Activated CD4-positive, alpha-beta T cell treated with anti-CD3 and anti-CD28 coated beads, Interleukin-2, amount 10 ng/mL, durations not matched to agents 24 days and 14 days (primary cell): ENCODE measurements at places on chromosomes 4 and X. TPM values are rescaled to one million over a fixed set of nuclear protein-coding genes. Genes with fewer than 3 reads are reported as not detected.

GRCh38 chrX:154532690-154533089, 14.0 kb downstream of the G6PD start:
- no peak for DNase-seq
- no peaks in the 10 kb centered on the region for H3K4me1 ChIP-seq
- no peak overlapping the region for H3K27ac ChIP-seq
- H3K36me3 ChIP-seq: peaks cover 20% of the 10 kb centered on the region
- no peaks in the 10 kb centered on the region for H3K27me3 ChIP-seq

DNA sequence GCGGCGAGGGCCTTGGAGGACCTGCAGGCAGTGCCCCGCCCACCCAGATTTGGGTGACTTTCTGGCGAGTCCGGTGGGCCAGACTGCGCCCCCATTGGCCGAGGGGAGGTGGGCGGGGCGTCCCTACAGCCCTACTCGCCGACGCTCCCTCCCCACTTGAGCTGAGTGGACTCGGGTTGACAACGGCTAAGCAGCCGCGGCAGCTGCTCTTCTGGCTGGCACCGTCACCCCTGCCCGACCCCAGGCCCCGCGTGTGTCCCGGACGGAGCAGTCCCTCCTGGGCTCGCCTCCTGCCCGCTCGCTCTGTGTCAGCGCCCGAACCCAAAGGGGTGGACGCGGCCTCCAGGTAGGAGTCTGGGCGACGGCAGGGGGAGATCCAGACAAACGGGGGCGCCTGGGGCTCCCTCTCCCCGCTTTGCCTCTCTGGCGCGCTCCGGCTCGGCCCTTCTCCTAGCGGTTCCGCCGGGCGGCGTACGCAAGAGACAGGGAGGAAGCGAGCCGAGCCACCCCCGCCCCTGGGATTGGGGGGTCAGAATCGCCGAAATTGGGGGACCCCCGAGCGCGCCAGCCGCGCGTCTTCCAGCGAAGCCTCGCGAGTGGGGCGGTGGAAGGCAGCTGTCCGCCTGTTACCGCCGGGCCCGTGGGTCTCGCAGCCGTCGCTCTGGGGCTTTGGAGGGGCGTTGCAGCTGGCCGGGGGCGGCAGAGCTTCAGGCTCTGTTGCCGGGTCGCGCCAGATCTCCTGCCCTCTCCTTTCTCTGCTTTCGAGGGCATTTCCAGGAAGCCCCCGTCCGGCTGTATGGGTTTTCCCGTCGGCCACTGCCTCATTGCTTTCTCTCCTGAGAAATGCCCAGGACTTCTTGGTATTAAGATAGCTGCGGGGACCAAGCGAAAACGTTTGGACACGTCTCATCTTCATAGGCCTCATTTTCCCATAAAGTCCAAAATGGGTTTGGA, 46.3 kb downstream of the STARD8 start:
- peaks cover 28% of the 10 kb centered on the region for H3K4me1 ChIP-seq
- no peaks in the 10 kb centered on the region for H3K36me3 ChIP-seq
- no peaks in the 10 kb centered on the region for H3K27me3 ChIP-seq
- H3K4me3 ChIP-seq: peak overlapping the region; percentile 79

GRCh38 chr4:89562746-89563145, 255.1 kb upstream of the GPRIN3 start:
- H3K27me3 ChIP-seq: peaks cover 16% of the 10 kb centered on the region
- H3K4me1 ChIP-seq: peaks cover 2% of the 10 kb centered on the region
- H3K36me3 ChIP-seq: no peaks in the 10 kb centered on the region
- DNase-seq: no peak

DNA sequence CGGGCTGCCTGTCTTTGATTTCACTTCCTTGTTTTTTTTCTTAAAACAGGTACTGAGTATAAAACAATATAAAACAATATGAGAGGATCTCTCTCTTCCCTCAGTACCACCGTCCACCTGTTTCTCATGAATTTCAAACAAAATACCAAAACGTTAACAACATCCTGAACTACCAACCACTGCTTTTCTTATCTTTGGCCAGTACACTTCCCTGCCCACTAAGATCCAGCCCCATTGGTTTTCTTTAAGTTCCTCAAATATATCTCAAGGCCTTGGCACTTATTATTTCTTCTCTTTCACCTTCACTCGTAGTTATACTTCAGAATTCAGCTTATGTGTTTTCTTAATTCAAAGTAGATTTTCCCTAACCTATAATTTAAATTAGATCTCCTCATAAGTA, 370.2 kb upstream of the GRIA3 start:
- H3K27me3 ChIP-seq: no peaks in the 10 kb centered on the region
- H3K36me3 ChIP-seq: no peaks in the 10 kb centered on the region
- H3K27ac ChIP-seq: no peak overlapping the region
- H3K4me1 ChIP-seq: no peaks in the 10 kb centered on the region
- no peak overlapping the region for H3K4me3 ChIP-seq
- DNase-seq: no peak

- H3K27me3 ChIP-seq: peaks cover 6% of the 10 kb centered on the region
- peaks cover 3% of the 10 kb centered on the region for H3K4me1 ChIP-seq
- H3K27ac ChIP-seq: no peak overlapping the region
- no peak overlapping the region for H3K4me3 ChIP-seq
- no peaks in the 10 kb centered on the region for H3K36me3 ChIP-seq
These were observed 4.5 kb upstream of the GBA3 start for GRCh38 chr4:22688236-22688635.

GRCh38 chr4:88033309-88033708, 25.9 kb downstream of the PKD2 start:
- peak; percentile 84 for DNase-seq
- H3K4me3 ChIP-seq: no peak overlapping the region
- H3K27ac ChIP-seq: no peak overlapping the region
- H3K4me1 ChIP-seq: peaks cover 5% of the 10 kb centered on the region

DNA sequence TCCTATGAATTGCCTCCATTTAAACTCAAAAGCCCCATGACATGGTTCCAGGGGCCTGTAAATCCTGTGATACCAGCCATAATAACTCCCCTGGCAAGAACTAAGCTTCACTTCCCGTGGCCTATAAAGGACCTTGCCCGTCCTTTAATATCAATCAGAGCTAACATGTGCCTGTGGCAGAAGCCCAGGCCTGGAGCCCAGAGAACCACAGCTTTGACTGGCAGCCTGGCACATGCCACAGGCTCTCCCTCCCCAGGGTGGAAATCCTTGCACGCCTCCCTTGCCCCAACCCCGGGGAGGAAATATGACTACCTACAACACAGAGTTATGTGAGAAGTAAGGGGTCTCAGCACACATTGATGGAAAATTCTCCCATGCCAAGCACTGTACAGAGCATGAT, 287.4 kb downstream of the RAB28 start:
- no peaks in the 10 kb centered on the region for H3K27me3 ChIP-seq
- H3K36me3 ChIP-seq: no peaks in the 10 kb centered on the region
- no peak overlapping the region for H3K27ac ChIP-seq
- no peak for DNase-seq
- no peak overlapping the region for H3K4me3 ChIP-seq
- no peaks in the 10 kb centered on the region for H3K4me1 ChIP-seq

GRCh38 chr4:98522062-98522461, 136.3 kb downstream of the TSPAN5 start:
- peak overlapping the region; percentile 77 for H3K27ac ChIP-seq
- H3K4me3 ChIP-seq: peak overlapping the region; percentile 4
- no peaks in the 10 kb centered on the region for H3K27me3 ChIP-seq
- peaks cover 2% of the 10 kb centered on the region for H3K36me3 ChIP-seq

- H3K27ac ChIP-seq: no peak overlapping the region
- no peaks in the 10 kb centered on the region for H3K4me1 ChIP-seq
- no peaks in the 10 kb centered on the region for H3K27me3 ChIP-seq
- DNase-seq: no peak
These were observed 749.5 kb upstream of the PCDH7 start for GRCh38 chr4:29970626-29971025.

DNA sequence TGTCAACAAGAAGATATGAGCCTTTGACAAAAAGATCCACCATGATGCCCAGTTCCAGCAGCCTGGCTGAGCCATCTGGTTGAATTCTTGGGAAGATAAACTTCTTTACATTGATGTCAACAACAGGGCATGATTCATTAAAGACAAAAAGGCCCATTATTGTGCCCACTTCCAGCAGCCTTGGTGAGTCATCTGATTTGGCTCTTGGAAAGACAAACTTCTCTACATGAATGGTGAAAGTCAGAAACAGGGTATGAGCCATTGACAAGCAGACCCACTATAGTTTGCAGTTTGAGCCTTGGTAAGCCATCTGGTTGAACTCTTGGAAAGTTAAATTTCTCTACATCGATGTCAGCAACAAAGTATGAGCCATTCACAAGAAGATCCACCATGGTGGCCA, 4.1 kb upstream of the CSF2RA start:
- no peak overlapping the region for H3K27ac ChIP-seq
- no peaks in the 10 kb centered on the region for H3K27me3 ChIP-seq
- no peaks in the 10 kb centered on the region for H3K36me3 ChIP-seq
- DNase-seq: no peak
- H3K4me1 ChIP-seq: peaks cover 14% of the 10 kb centered on the region

DNA sequence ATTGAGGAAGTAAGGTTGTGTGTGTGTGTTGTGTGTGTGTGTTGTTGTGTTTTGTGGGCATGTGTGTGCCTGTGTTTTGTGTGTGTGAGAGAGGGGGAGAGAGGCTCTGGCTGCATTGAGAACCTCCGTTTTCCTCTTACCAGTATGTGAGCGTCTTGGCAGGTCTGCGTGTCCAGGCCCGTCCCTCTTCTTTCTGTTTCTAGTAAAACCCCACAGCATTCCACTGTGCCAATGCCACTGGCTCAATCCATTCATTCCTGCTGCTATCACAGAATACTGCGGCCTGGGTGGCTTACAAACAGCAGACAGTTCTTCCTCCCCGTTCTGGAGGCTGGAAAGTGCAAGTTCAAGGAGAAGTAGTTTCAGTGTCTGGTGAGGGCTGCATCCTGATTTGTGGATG, 15.5 kb upstream of the HTRA3 start:
- no peaks in the 10 kb centered on the region for H3K27me3 ChIP-seq
- no peak for DNase-seq
- H3K27ac ChIP-seq: no peak overlapping the region

- DNase-seq: no peak
- H3K27me3 ChIP-seq: no peaks in the 10 kb centered on the region
- no peaks in the 10 kb centered on the region for H3K36me3 ChIP-seq
These were observed 668.6 kb downstream of the GABRG1 start for GRCh38 chr4:45455217-45455616.

DNA sequence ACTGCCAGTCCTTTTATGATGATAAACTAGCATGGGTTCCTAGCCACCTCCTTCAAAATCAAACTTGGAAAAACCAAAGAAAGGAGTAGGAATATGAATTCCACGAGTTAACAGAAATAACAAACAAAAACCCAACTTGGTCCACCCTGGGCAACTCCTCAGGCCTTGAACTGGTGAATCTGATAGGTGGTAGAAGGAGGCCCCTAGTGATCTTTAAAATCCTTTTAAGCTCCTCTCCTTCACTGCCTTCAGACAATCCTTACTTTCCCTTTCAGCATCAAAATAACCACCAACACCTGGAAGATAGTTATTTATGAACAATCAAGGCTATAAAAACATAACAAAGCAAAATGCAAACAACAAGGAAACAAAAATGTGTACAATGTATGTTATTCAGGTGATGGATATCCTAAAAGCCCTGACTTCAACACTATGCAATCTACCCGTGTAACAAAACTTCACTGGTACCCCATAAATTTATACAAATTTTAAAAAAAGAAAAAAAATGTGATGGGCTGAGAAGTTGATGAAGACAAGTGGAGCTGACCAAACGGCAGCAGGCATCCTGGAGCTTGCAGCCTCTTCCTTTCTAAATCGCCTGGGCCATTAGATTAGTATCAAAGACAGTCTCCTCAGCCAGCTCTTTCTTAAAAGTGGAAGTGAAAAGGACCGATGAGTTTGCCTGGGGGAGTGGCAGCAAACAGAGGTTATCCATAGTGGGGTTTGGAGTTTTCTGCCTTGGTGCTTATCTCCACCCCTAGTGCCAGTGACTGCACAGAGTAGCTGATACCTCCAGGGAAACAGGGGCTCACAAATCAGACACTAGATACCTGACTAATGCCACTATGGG, 179.6 kb downstream of the TMA16 start:
- DNase-seq: no peak
- H3K27me3 ChIP-seq: no peaks in the 10 kb centered on the region
- no peaks in the 10 kb centered on the region for H3K36me3 ChIP-seq
- peaks cover 2% of the 10 kb centered on the region for H3K4me1 ChIP-seq
- H3K27ac ChIP-seq: no peak overlapping the region
- H3K4me3 ChIP-seq: no peak overlapping the region

- peaks cover 13% of the 10 kb centered on the region for H3K36me3 ChIP-seq
- no peak for DNase-seq
- no peak overlapping the region for H3K4me3 ChIP-seq
These were observed 33.0 kb downstream of the PRKX start for GRCh38 chrX:3680459-3680858.

DNA sequence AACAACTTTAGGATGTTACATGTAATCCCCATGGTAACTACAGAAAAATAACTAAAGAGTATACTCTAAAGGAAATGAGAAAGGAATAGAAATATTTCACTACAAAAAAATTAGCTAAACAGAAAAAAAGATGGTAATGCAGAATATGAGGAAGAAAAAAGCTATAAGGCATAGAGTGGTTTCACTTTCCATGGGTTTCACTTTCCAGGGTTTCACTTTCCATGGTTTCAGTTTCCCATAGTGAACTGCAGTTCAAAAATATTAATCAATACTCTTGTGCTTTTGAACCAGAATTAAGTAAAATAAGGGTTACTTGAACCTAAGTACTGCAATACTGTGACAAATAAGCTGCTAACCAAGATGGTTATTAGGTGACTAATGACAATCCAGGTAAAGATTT, 42.0 kb downstream of the NPFFR2 start:
- H3K27me3 ChIP-seq: no peaks in the 10 kb centered on the region
- no peak overlapping the region for H3K27ac ChIP-seq
- H3K4me3 ChIP-seq: no peak overlapping the region
- no peaks in the 10 kb centered on the region for H3K36me3 ChIP-seq
- no peaks in the 10 kb centered on the region for H3K4me1 ChIP-seq

GRCh38 chr4:41425650-41426049, 112.3 kb upstream of the LIMCH1 start:
- no peaks in the 10 kb centered on the region for H3K36me3 ChIP-seq
- no peak for DNase-seq
- no peaks in the 10 kb centered on the region for H3K27me3 ChIP-seq

GRCh38 chr4:3715061-3715854, 50.9 kb upstream of the ADRA2C start:
- no peak overlapping the region for H3K4me3 ChIP-seq
- H3K36me3 ChIP-seq: no peaks in the 10 kb centered on the region
- no peaks in the 10 kb centered on the region for H3K4me1 ChIP-seq
- no peaks in the 10 kb centered on the region for H3K27me3 ChIP-seq

DNA sequence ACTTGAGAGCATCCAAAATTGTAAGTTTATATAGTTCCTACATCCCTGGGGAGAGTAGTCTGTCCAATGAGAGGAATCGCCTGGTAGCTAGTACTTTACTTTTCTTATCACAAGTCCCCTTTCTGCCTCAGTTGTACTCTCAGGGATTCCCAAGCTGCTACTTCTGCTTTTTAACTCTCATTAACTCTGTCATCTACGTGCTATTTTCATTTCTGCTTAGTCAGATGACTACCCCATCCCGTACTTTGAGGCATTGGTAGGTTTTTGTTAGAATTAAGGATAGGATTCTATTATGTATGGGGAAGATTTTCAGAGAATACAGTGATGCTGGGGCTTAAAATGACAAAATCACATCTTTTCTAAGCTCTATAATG, 24.7 kb downstream of the RBPJ start:
- H3K27me3 ChIP-seq: no peaks in the 10 kb centered on the region
- no peak overlapping the region for H3K4me3 ChIP-seq
- H3K4me1 ChIP-seq: peaks cover 59% of the 10 kb centered on the region
- H3K36me3 ChIP-seq: peaks cover 28% of the 10 kb centered on the region
- H3K27ac ChIP-seq: no peak overlapping the region
- no peak for DNase-seq

The LANCL3 gene
- total RNA-seq: 0.16 and 0.28 TPM in 2 replicates

The MAD2L1 gene
- 69.2 and 75.3 TPM in 2 replicates for total RNA-seq

The SLIT2 gene
- 0.07 TPM in 2 replicates for total RNA-seq

The USP17L19 gene
- total RNA-seq: not detected in 2 replicates

The BMX gene
- total RNA-seq: not detected in 2 replicates

The ADH7 gene
- not detected in 2 replicates for total RNA-seq

The MAGEC3 gene
- not detected in 2 replicates for total RNA-seq
